ENCODE measurements at places on chromosomes 2 and 18.

- DNase-seq: no peak
Measured at GRCh38 chr2:215658635-215659305, 222.9 kb upstream of the FN1 start.

DNA sequence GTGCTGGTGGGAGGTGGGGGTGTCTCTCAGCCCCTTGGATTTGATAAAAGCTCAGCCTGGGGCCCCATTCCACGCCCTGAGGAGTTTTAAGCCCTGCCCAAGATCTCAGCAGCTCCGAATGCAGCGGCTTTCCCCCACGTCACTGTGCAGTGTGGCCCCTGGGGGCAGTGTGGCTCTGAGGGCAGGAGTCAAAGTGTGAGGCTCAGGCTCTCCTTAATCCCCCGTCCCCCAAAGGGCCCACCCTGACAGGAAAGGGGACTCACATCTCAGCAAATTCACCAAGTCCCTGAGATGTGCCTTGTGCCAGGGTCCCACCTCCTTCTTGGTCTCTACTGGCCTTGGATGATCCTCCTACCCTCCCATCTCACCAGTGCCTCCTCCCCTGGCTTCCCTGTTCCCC lies 25.2 kb downstream of the NPPC start:
- peak; percentile 18 for DNase-seq

GRCh38 chr2:230582851-230583283 lies 129.8 kb upstream of the CAB39 start:
- no peak for DNase-seq

DNA sequence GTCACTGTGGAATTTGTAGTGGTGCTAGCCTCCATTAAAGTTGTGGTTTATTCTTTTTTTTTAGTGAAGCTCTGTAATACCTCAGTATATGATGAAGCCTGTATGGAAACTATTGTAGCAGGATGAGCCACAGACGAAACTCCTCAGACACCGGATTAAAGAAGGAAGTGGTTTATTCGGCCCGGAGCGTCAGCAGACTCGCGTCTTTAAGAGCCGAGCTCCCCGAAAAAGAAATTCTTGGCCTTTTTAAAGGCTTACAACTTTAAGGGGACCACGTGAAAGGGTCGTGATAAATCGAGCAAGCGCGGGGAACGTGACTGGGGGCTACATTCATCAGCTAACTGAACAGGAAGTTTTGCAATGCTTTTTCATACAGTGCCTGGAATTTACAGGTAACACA lies 8.1 kb upstream of the CCL20 start:
- DNase-seq: no peak

DNA sequence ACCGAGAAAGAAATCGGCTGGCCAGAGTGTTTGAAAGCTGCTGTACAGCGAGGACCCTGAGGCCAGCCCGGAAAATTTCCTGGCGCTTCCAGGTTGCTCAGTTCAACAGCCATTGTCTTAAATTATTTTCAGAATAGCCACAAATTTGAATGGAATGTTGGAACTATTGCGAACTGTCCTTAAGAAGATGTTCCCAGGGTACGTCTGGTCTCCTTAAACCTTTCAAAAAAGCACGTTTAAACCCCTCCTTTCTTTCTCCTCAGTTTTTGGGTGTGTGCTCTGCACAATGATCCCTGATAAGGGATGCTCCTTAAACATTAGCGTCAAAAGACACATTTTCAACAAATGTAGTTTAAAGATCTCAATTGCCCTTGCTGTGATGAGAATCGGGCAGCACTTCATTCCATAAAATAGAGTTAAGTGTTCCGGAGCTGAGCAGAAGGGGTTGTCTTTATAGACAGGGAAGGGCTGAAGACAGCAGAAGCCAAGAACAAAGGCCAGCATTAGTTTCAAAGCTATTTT lies 14.5 kb upstream of the LPIN2 start:
- DNase-seq: no peak

All from NT2/D1 (cell line).